ENCODE measurements at places on chromosomes 3 and 15.

DNA sequence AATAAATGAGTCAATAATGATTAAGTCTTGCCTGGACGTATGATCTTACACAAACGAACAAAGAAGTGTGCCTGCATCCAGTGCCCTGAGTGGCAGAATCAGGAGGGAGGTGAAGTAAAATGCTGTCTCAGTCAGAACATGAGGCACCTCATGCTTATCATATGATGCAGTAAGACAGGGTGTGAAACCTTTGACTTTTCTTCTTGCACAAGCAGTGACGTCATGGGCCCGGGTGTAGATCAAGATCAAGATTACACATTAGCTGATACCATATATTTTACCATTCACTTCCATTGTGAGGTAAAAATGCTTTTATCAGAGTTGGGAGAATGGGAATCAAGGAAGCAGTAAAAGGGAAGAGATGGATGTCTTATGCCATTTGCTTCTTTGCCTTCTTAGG, 291.6 kb upstream of the PLSCR5 start:
- no peak for DNase-seq

DNA sequence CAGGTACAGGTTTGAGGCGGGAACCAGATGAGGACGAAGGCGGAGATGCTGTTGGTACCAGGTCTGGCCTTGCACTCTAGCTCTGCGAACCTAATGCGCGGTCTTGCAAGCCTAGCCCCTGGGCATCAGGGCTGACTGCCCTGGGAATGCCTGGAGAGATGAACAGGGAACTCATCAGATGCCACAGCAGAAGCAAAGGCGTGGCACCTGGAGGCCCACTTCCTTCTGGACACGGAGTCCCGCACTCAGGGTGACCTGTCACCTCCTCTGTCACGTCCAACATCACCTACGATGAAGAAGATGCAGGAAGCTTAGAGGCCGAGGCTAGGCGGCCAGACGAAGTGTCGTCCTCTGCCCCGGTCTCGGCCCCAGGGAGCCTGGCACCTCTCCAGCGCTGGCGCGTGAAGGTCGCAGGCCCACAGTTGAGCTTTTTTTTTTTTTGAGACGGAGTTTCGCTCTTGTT, 9.4 kb downstream of the RPLP1 start:
- DNase-seq = no peak

DNA sequence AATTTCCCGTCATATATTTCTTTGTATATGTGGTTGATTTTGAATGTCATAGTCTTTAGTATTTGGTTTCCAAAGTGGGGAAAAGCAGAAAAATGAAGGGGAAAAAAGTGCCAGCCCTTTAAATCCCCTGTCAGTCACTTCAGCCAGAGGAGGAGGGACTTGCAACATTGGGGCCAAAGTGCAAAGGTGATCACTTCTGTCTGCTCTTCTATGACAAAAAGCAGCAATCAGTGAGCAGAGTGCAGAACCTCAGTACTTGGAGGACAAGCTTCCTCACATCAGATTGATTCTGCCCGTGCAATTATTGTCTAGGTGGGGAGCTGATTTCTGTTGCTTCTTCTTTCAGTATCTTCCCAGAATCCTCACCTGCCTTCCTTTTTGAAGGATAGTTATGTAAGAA, 60.0 kb downstream of the STT3B start:
- no peak for DNase-seq

DNA sequence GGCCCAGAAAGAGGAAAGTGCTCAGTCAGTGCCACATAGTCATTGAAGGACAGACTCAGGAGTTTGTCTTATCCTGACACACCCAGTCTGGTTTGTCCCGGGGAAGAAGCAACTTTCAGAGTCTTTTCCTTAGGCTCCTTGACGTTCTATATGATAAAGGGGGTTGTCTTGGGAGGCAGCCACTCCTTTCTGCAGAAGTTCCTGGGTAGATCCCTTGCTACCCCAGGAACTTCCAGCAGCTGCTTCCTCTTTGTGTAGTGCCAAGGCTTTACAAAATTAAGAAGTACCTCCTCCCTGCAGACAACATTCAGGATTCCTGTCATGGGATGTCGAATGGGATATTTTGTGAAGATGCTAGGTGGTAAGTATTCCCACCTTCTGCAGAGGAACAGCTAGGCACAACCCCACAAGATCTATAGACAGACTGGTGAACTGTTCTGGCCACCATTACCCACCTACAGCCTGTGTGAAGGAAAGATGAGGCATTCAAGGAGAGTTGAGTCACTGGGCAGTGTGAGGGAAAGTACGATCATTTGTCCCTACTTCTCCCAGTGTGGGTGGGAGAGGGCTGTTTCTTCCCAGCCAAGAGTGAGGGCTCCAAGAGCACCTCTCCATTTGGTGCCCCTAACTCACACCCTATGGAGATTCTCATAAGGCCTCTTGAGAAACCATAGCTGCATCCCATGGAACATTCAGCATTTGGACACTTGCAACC, 11.3 kb downstream of the TMEM266 start:
- DNase-seq = no peak

- no peak for DNase-seq
Observed at GRCh38 chr3:173913974-173914421, 516.5 kb downstream of the NLGN1 start.

GRCh38 chr3:33982269-33982798, 183.9 kb downstream of the PDCD6IP start:
- no peak for DNase-seq

- no peak for DNase-seq
Observed at GRCh38 chr3:150144191-150144708, 173.6 kb upstream of the PFN2 start.

GRCh38 chr15:65212097-65212496, 824 bp upstream of the CILP start:
- no peak for DNase-seq

DNA sequence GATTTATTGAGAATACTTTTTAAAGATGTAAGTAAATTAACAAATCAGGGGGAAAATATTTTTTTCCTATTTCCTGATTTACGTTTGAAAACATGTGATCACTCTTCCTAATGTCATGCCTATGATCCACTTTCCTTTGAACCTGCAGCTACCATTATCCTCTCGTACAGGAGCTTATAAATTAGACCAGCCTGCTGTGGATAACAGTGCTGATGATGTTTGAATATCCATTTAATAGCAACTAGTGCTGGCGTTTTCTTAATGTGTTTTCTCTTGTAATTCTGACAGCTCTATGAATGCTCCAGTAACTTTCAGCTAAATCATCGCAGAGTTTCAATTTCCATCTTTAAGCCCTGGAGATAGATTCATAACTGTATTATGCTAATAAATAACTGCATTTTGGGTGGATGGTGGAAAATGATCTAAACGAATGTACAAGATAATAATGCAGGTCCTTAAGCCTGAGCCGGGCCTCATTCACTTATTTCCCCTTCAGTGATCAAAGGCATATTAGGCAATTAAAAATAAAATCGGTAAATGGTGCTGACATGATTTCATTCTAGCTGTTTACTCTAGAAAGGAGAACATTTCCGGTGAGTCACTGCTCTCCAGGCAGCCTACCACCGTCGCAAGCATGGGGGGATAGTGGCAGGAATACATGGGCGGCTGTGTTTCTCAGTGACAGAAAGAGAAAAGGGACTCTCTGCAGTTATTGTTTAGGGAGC, 58.5 kb upstream of the SLC24A5 start:
- DNase-seq = no peak

DNA sequence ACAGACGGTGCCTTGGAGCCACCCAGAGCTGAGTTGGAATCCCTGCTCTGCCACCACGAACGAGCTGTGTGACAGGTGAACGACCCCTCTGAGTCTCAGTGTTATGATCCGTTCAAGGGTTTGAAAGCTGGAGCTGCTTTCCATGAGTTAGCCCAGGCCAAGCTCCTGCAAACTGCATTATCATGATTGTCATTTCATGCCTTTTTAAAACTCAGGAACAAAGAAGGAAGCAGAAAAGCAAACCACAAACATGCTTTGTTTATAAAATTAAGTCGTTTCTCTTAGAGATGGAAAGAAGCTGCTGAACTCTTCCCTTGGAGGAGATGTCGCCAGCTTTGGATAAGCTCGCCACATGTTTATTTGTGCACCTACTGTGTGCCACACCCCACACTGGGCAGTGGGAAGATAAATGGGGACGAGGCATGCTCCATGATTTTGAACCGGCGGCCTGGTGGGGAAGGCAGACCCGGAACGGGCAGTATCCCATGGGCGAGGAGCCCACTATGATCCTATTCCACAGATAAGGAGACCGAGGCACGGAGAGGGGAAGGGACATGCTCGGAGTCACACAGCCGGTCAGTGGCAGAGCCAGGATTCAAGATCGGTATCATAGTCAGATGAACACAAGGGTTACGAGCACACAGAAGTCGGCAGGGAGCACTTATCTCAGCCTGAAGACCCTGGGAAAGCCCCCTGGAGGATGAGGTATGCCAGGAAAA, 15.9 kb downstream of the HRH1 start:
- no peak for DNase-seq

DNA sequence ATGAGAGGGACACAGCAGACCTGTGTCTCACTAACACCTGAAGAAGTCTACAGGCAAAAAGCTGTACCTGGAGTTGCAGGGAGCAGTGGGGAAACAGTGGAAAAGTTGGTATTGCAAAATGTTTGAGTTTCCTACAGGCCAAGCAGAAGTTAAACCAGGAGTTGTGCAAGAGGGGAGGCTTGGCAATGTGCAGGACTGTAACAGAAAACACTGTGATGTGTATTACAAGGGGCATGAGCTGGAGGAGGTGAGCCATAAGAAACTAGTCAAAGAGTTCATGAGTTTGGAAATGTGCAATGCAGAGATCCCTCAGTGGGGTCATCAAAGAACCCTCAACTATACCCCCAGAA, 47.1 kb upstream of the SERPINI2 start:
- no peak for DNase-seq

- DNase-seq = no peak
Observed at GRCh38 chr3:66507423-66508260, 6.8 kb upstream of the LRIG1 start.

GRCh38 chr3:20842594-20843436, 656.8 kb upstream of the SGO1 start:
- no peak for DNase-seq

GRCh38 chr3:88312256-88312655, 162.5 kb downstream of the C3orf38 start:
- no peak for DNase-seq

- no peak for DNase-seq
Observed at GRCh38 chr3:134374791-134375581, 739 bp upstream of the AMOTL2 start.

DNA sequence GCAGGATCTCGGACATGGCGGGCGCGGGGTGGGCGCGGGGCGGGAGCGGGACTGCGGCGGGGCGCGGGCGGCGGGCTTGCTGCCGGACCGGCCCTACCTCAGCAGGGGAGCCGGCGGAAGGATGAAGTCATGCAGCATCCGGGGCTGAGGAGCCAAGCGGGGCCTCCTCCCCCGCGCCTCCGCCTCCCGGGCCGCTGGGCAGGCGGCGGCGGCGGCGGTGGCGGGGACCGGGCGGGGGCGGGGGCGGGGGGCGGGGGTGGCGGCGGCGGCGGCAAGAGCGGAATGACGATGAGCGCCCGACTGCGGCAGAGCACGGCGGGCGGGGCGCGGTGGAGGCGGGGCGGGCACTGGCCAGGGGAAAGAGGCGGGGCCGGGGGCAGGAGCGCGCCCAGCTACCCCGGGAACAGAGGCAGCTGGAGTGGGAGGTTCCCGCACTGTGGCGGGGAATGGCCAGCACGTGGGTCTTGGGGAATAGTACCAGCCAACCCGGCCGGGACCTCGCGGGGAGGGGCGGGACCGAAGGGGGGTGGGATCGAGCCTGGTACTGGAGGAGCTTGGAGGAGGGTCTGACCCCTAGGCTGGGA, at the start of gene CAMK2N2:
CAMK2N2 (minus strand) TSS at position 284 of the 584 bp plus-strand sequence; CDS start at position 16, 268 bp downstream.
- no peak for DNase-seq

DNA sequence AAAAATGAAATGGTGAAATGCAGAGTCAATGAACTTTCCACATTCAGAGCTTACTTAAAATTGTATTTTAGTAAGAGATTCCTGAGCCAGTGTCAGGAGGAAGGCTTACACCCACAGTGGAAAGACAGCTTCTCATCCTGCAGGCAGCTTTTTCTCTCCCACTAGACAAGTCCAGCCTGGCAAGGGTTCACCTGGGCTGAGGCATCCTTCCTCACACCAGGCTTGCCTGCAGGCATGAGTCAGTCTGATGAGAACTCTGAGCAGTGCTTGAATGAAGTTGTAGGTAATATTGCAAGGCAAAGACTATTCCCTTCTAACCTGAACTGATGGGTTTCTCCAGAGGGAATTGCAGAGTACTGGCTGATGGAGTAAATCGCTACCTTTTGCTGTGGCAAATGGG, 3.1 kb downstream of the CCR4 start:
- DNase-seq = no peak

DNA sequence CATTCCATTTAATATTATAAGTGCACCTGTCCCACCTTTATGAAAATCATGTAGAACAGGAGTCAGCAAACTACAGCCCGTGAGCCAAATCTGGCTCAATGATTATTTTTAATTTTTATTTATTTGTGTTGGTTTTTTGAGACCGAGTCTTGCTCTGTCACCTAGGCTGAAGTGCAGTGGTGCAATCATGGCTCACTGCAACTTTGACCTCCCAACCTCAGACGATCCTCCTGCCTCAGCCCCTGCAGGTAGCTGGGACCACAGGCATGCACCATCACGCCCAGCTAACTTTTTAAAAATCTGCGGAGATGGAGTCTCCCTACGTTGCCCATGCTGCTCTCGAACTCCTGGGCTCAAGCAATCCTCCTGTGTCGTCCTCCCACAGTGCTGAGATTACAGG, 42.0 kb downstream of the MYO1E start:
- DNase-seq = no peak

DNA sequence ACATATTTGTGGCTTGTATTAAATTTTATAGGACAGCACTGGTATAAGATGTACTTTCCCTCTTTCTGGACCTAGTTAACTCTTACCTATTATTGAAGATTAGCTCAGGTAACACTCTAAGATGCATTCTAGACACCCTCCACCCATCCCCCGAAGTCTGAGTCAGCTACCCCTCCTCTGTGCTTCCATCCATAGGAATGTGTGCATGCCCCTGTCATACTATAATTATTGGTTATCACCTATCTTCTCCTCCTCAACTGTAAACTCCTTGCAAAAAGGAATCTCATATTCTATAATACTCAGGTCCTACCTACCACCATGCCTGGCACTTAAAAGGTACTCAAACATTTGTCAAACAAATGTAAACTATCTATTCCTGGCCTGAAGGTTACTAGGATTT, 3.0 kb downstream of the PEAK1 start:
- no peak for DNase-seq

- no peak for DNase-seq
Observed at GRCh38 chr3:48788544-48789162, 59.0 kb downstream of the PRKAR2A start.

GRCh38 chr15:48582452-48583247, 62.9 kb downstream of the FBN1 start:
- DNase-seq = peak; percentile 73

DNA sequence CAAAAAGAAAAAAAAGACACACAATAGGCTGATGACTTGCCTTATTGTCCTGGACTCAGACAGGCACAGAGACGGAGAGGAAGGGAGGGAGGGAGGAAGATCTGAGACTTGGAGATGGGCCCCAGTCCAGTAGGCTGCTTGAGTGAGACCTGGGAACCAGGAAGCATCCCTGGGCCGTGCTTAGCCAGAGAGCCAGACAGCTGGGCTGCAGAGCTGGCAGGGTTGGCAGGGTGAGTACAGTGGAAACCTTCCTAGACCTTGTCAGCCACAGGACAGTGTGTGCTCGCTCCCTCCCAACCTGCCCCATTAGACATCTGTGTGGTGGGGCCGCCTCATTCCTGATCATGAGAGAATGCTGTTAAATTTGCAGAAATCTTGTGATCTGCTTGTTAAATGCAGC, 107.9 kb upstream of the ALDH1A3 start:
- no peak for DNase-seq

- no peak for DNase-seq
Observed at GRCh38 chr15:98730860-98731711, 82.7 kb downstream of the IGF1R start.

Data from fibroblast of the conjunctiva (primary cell).